ENCODE measurements at places on chromosomes 5 and 9.

DNA sequence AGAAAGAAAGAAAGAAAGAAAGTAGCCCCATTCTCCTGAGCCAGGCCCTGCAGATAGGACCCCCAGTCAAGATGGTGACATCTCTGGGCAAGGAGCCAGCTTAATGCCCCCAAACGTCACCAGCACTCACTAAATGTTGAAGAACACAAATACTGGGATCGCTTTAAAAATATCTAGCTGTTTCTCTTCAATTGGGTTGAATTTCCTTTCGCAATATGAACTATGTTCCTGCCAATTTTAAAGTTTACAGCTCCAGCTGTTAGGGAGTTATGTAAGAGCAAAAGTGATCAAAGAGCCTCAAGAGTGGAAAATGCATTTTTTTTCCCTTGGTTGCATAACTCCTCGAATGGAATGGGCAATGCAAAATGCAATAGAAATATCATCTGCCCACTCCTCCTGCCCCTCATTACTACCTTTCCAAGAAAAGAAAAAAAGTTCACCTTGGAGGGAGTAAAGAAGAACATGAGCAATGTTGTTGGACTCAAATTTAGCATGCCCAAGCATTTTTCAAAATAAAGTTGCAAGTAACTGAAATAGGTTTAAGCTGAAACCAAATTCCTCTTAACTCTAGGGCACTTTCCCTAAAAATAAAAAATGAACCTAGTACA lies 244.2 kb upstream of the PIK3R1 start:
- DNase-seq = no peak

DNA sequence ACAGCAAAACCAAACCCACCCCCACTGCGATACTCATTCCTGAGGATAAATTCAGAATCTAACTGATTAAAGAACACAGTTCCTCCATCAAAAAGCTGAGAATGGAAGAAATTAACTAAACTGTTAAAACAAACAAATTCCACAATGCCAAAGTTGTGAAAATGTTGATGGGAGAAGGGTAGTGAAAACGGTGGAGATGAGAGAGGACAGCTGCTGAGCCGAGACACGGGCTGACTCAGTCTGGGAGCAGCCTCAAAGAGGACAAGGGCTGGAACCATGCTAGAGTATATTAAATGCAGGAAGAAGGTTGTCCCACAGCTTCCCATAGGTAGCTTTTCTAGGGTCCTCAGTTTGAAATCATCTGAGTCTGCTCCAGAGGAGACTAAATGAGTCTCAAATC lies 14.3 kb downstream of the ADAMTS12 start:
- DNase-seq = no peak

DNA sequence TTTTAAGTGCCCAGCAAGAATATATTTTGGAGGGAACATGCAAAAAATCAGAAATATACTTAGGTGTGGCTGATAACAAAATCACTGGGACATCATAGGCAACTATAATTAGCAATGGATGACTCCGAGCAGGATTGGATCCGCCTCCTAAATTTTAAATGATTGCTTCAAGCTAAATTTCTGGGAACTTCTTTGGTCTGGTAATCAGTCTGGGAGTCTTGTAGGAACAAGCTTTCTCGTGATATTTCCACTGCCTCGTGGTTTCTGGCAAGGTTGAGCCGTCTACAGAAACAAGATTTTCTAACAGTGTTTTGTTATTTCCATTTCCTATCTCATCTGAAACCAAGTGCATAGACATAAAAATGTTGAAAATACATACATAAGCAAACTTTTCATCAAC lies 232.6 kb downstream of the BNC2 start:
- no peak for DNase-seq

DNA sequence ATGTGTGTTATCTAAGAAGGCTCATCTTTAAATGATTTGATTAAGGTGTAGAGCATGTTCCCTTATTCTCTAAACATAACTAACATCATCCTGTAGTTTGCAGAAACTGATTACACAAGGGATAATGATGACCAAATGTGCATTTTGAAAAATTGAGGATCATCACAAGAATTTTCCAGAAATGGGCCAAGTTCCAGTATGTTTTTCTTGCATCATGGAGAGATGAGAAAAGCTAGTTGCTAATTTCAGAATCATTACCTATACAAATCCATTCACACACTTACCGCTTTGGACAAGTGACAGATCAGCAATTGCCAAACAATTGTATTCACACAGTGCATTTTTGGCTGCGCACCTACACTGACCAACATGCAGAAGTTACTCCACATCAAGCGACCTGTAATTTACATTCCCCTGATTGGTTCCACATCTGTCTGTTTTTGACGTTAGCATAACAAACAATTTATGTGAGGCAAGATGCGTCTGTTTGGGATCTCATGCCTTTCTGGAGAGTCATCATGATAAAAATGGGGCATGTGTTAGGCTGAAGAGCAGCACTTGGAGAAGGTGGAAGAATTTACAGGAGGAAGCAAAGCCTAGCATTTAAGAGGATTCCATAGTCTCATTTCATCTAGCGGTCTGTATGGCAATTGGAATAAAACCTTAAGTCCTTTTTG lies 2.8 kb upstream of the BNC2 start:
- DNase-seq = no peak

DNA sequence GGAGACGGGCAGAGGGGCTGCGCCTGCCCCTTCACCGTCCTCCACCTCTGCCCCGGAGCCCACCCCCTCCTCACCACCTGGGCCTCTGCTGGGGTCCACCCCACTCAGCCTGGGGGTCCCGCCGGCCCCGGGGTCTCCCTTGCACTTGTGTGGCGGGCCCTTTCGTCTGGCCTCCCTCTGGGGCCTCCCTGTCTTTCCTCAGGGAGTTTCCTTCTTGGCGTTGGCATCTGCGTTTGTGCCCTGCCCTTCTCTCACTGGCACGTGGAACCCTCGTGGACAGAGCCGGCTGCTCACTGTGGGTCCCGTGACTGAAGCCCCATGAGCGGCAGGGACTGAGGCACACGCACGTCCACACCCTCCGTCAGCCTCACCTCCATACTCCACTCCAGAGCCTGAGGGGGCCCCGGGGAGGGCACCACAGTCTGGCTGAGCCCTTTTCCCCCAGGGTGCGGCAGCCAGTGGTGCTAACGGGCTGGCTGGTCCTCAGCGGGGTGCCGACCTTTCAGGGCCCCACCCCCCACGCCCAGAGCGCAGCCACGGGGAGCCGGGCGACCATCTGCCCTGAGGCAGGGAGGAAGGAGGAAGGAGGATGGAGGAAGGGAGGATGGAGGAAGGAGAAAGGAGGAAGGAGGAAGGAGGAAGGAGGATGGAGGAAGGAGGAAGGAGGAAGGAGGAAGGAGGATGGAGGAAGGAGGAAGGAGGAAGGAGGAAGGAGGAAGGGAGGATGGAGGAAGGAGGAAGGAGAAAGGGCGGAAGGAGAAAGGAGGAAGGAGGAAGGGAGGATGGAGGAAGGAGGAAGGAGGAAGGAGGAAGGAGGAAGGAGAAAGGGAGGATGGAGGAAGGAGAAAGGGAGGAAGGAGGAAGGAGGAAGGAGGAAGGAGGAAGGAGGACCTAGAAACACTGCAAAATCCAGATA lies 53.0 kb upstream of the NRARP start:
- DNase-seq = no peak

DNA sequence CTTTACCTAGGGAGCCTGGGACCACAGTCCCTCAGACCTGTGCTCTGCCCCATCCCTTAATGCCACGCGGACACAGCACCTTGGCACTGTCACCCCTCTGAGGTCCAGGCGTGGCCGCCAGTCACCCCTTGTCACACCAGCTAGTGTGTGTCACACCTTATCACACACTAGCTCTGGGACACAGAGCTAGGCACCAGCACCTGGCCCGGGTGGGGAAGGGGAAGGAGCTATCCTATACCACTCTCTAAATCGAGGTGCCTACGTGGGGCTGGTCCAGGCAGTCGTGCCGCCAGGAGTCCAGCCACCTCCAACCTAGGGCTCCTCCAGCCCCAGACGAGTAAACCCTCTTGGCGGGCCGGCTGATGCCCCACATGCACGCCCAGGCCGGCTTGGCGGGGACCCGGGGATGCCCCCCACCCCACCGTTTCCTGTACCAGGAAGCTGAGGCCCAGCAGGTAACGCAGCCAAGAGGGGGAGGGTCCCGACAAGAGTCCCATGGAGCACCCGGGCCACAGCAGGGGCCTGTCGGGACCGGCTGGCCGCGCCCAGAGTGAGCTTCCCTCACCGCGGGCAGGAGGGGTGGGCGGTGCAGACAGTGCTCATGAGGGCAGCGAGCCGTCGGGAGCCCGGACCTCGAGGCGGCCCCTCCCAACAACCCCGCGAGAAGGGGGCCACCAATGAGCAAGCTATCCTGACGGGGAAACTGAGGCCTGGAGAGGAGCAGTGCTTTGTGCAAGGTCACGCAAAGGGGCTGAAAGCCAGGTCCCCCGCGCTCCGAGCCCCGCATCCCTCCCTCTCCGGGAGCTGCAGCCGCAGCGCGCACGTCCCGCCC lies 550 bp downstream of the CORO2A start:
- DNase-seq = no peak

GRCh38 chr9:70502690-70503089 lies 88.2 kb upstream of the KLF9 start:
- no peak for DNase-seq

DNA sequence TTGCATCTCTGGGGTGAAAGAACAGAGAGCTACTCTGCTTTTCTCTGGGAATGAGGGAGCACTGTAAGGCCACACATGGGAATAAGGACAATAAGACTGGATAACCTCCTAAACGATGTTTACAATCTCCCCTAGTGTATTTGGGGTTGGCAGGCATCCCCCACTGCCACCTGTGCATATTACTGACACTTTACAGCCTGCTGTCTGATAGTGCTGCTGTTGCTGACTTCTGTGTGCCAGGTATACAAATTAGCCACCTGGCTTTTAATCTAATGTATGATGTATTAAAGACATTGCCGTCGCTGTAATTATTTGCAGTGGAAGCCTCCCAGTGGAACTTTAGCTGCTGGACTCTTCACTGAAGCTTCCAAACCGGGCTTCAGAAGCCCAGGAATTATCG lies 4.4 kb upstream of the SHISAL2B start:
- no peak for DNase-seq

DNA sequence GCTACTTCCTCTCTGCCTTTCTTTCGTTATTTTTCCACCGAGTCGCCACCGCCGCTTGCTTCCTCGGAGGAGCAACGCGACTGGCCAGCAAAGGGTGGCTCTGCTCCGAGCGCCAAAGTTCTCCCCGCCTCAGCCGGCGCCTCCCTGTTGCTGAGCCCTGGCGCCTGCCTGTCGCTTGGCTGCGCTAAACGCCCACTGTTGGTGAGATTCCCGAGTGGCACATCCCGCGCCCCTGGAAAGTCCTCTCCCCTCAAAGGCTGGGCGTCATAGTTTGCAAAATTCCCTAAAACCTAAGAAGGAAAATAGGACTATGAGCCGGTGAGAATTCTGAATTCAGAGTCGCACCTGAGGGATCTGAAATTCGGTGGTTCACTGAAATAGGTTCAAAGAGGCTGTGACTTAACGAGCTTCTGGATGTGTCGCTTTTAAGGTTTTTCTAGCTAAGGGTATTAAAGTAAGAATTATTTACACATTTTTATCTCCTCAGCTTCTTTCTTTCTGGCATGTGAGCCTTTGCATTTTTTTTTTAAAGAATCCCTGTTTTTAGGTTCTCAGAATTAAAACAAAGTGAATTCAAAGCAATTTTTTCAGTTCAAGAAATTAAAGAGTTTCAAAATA lies at the start of gene GRIN3A:
GRIN3A (minus strand) TSS at position 82 of the 618 bp plus-strand sequence. CDS start 668 bp downstream, outside the sequence.
- no peak for DNase-seq
